Kasumi-1 (cell line): ENCODE measurements at places on chromosomes 12 and 14.

DNA sequence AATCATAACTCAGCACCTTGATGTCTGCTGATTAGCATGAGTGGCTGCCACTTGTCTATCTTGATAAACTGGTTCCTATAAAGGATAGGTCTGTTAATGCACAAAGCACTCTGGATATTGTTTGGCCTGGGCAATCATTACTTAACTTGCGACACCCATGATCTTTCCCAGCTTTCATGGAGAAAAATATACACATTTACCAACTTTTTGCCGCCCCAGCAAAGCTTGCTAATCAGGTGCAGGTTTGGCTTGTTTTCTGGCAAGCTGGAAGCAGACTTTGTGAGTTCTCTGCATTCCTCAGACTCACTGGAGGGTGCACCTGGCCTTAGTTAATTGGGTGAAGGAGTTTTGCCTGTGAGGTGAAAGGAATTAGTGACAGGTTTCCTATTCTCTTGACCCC, 1126.4 kb upstream of the FLRT2 start:
- no peak for DNase-seq

DNA sequence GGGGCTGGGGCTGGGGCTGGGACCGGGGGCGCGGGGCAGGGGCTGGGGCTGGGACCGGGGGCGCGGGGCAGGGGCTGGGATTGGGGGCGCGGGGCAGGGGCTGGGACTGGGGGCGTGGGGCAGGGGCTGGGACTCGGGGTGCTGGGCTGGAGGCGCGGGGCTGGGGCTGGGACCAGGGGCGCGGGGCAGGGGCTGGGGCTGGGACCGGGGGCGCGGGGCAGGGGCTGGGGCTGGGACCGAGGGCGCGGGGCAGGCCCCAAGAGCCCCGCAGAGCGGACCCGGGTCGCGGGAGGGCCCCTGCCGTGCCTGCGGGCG, 452 bp downstream of the P2RX2 start:
- DNase-seq = no peak

DNA sequence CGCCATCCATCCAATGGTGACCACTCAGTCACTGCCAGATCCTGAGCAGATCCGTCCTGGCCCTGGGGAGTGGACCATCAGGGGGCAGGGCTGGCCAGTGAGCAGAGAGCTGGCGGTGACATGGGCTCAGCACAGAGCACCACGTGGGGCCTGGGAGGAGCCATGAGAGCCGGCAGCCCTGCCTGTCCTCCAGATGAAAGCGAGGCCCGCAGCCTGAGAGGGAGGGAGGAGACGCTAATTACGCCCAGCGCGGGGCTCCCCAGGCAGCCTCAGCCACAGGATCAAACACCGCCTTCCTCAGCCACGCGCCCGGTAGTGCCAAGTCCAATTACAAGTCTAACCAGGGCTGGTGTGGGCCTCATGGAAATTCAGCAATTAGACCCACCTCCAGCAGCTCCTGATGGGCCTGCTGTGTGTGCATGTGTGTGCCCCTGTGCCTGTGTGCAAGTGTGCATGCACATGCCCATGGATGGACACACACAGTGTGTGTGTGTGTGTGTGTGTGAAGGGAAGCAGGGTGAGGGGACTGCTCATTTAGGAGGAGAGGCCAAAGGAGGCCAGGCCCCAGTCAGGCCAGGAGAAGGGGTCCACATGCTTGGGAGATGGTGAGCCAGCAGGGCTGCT, 68.0 kb downstream of the KIF26A start:
- no peak for DNase-seq

DNA sequence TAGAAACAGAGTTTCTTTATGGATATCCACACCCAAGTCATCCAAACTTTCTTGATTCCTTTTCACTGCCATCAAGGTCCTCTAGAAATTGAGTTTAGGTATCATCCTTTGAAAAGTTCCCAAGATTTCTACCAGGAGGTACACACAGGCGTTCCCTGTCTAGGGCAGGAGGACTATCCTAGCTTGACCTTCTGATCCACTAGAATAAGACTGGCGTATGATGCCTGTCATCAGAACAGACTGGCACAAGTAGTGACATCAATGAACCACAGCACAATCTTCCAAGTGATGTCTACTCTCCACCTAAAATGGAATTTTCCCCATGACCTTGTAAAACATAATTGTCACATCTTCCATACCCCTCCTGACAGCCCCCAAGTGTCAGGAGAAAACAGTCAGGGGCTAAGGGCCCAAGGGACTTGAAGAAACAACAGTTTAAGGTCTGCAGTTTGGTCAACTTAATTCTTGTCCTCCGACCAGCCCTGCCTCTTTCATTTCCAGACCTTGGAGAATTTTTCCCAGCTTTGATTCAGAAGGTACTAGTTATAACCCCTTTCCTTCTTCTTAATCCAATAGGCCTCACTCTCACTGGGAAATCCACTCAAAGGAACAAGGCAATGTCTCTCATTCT, 100.7 kb upstream of the FKBP4 start:
- DNase-seq = no peak

DNA sequence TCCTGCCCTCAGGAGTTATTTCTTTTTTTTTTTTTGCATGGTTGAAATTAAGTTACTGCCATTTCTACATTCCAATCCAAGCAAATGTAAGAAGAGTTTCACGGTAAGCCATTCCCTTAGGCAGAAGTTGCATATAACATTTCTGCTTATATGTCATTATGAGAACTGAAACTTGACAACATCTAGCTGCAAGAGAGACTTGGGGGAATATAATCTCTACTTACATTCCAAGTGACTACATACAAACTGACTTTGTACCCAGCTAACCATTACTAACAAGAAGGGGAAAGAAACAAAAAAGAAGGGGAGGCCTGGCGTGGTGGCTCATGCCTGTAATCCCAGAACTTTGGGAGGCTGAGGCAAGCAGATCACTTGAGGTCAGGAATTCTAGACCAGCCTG, 7.3 kb upstream of the RESF1 start:
- DNase-seq = no peak

DNA sequence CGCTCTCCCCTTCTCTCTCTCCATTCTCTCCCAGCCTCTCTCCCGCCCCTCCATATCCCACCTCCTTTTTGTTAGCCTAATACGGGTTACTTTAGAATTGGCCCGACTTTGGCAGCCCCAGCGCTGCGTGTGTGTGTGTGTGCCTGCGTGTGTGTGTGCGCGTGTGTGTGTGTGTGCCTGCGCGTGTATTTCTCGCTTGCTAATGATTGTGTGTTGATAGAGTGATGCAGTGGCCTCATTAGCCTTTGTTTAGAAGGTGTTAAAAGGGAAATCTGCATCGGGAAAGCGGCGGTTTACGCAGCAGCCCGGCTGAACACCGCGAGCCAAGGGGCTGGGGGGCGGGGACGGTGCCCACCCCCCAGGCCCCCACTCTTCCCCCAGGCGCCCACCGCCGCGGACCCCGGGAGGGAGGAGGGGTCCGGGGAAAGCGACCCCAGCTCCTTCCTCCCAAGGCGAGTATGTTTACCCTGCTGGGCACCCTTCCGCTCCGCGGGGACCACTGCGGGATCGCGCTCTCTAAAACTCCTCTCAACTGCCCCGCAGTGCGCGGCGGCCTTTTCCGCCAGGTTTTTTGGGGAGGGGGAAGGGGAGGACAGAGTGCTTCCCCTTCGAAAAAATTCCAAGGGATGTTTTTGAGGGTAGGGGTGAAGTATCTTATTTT, 6.8 kb upstream of the LHX5 start:
- no peak for DNase-seq

GRCh38 chr12:125006365-125006764, 12.9 kb downstream of the BRI3BP start:
- DNase-seq = no peak

GRCh38 chr14:77593501-77593961, 22.9 kb downstream of the SPTLC2 start:
- peak; percentile 98 for DNase-seq

- DNase-seq = no peak
Observed at GRCh38 chr12:93341409-93342049, 36.2 kb upstream of the NUDT4 start.

DNA sequence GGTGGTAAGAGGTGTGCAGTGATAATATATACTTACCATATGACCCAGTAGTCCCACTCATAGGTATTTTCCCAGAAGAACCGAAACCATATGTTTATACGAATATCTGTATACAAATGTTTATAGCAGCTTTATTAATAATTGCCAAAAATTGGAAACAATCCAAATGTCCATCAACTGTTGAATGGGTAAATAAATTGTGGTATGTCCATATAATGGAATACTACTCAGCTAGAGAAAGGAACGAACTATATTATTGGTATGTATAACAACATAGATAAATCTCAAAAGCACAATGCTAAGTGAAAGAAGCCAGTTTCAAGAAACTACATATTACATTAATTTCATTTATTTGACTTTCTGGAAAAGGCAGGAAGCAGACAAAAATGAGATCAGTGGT, 66.1 kb downstream of the TTLL5 start:
- no peak for DNase-seq

DNA sequence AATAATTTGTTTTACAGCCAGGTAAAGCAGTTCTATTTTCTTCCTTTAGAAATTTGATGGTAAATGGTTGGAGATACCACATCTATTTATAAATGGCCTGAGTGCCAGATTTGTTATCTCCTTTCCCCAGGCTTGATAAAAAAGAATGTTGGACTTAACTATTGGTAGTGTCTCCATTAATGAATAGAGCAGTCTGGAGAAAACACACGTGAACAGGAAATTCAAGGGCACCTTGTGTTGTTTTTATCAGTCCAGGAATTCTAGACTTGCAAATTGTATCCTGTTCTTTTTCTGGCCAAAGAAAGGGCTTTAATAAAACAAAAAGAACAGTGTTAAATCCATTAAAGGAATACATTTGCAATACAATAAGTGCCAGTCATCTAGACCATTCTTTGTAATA, 40.8 kb upstream of the BMAL2 start:
- no peak for DNase-seq

DNA sequence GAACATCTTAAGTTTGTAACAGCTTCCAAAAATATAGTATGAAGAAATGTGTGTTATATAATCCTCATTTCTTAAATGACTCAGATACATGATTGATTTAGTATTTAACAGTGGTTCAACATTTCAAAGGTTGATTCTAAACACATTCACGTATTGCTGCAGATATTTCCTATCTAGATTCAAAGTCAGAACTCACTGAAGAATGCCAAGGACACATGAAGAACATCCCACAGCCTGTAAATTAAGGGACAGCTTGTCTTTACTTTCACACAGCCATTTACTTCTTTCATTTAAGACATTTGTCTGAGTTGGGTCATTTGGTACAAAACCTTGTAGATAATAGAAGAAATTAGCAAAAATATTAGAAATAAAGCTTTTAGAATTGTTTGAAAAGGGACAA, 66.9 kb upstream of the CPSF6 start:
- DNase-seq = no peak

- DNase-seq = peak; percentile 15
Observed at GRCh38 chr14:85195872-85196477, 334.0 kb upstream of the FLRT2 start.

GRCh38 chr14:60485057-60485597, 736 bp downstream of the C14orf39 start:
- no peak for DNase-seq
